Activated naive CD8-positive, alpha-beta T cell treated with anti-CD3 and anti-CD28 coated beads for 36 hours (primary cell): ENCODE measurements at places on chromosomes 1 and 21.

GRCh38 chr1:47645151-47645550, 207.3 kb downstream of the FOXD2 start:
- H3K4me3 ChIP-seq, result no peak overlapping the region
- peaks cover 3% of the 10 kb centered on the region for H3K27me3 ChIP-seq
- no peak overlapping the region for H3K27ac ChIP-seq
- H3K4me1 ChIP-seq, result no peaks in the 10 kb centered on the region

- DNase-seq, result peak; percentile 85
- H3K4me3 ChIP-seq, result peak within 1 kb of the TSS; percentile 85
- peak within 1 kb of the TSS; percentile 82 for H3K27ac ChIP-seq
- H3K4me1 ChIP-seq, result peaks cover 38% of the 10 kb centered on the region
These were observed at the start of gene TARBP1 for GRCh38 chr1:234478481-234479309. TSS of gene TARBP1 (minus strand) at chr1:234479179. CDS start at chr1:234479103, 76 bp downstream.

DNA sequence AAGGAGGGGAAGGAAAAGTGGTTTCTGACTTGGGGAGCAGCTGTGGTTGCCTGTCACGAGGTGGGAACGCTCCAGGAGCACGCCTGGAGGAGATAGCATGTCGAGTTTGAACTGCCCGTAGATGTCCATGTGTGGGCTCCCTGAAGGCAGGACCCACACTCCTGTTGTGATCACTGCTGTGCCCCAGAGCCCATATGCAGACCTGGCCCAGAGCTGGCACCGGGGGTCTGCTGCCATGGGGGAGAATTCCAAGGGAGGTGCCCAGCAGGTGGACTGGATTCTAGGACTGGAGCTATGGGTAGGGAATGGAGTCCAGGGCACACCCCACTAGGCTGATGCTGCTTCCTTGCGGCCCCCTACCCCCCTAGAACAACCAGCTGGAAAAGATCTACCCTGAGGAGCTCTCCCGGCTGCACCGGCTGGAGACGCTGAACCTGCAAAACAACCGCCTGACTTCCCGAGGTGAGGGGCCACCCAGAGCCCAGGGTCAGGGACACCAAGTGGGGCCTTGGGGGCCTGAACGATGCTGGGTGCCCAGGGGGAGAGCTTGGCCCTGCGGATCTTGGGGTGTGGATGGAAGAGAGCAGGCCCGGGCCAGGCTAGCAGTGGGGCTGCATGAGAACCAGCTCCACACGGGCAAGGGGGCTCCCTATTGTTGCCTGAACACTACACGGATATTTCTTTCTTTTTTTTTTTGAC, 9.3 kb downstream of the PODN start:
- no peak for DNase-seq
- H3K27me3 ChIP-seq, result peaks cover 6% of the 10 kb centered on the region
- no peak overlapping the region for H3K4me3 ChIP-seq
- H3K4me1 ChIP-seq, result no peaks in the 10 kb centered on the region
- no peak overlapping the region for H3K27ac ChIP-seq

DNA sequence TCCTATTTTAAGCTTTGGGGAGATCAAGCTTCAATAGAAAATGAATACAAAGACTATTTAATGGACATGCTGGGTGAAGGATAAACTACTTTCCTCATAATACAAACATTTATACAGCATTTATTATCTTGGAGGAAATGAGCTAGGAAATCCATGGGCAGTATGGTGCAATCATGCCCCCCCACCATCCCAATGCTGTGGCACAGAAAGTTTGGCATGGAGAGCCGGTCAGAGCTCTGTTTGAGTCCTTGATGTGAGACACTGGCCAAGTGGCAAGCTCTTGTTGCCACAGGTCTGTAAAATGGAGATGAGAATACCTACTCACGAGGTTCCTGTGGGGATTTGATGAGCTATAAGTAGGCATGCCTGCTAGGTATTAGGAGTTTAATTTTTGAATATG, 120.6 kb downstream of the MAB21L3 start:
- H3K27me3 ChIP-seq, result no peaks in the 10 kb centered on the region
- H3K36me3 ChIP-seq, result no peaks in the 10 kb centered on the region
- no peak for DNase-seq
- peaks cover 9% of the 10 kb centered on the region for H3K4me1 ChIP-seq
- H3K27ac ChIP-seq, result no peak overlapping the region
